LHCN-M2 (cell line): ENCODE measurements at places on chromosomes 3 and 15.

- DNase-seq = no peak
Measured at GRCh38 chr15:63483521-63484371, 20.6 kb upstream of the USP3 start.

GRCh38 chr3:149815321-149815720 lies 2.3 kb downstream of the RNF13 start:
- DNase-seq = no peak

DNA sequence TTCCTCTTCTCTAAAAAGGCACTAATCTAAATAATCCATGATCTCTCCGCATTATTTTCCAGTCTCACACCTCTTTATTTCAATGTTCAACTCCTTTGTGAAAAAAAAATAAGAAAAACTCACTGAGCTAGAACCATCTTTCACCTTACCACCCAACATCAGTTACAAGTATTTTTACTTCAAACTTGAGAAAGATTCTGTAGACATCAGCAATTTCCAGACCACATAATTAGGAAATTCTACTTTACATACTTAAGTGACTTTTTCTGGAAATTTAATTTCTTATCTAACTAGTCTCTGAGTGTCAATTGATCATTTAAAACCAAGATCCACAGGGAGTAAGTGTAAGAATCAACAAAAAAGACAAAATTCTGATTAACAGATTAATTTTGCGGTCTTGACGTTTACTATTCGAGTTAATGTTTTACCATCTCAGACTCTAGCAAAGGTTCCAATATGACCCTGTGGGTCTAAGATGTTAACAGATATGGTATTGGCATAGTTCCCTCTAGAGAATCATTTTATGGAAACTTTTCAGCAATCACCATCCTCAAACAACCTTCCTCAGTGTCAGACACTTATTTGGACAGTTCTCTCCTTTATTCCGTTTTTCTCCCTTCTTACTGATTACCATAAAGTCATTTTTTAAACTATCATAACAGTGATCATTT lies 5.1 kb downstream of the ATP13A3 start:
- DNase-seq = no peak

DNA sequence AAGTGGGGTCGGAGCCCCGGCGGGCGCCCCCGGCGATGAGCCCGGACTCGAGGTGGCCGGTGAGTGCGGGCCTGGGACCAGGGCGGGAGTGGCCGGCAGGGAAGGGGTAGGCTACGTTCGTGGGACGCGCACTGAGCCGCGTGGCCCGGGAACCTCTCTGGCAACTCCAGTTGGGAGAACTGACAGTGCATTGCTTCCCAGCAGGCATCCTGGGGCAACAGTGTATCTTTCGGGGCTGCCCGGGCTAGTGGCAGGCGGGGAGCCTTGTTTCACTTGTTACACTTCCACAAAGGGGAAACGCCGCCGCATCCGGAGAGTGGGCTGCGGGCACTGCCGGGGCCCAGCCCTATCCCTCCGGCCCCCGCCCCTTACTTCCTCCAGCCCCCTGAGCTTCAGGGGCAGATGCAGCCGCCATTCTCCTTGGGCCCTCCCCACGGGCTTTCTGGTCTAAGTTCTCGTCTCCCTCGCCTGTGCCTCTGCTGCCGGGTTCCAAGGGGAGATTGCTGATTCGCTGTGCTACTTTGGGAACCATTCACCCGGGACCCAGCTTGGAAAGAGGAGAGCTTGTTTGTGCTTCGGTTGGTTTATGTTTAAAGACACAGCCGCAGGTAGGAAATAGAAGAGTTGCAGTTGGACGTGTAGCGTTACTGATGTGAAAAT lies 675 bp downstream of the BRPF1 start:
- DNase-seq = no peak

GRCh38 chr3:125651244-125651643 lies 55.9 kb upstream of the OSBPL11 start:
- peak; percentile 17 for DNase-seq

DNA sequence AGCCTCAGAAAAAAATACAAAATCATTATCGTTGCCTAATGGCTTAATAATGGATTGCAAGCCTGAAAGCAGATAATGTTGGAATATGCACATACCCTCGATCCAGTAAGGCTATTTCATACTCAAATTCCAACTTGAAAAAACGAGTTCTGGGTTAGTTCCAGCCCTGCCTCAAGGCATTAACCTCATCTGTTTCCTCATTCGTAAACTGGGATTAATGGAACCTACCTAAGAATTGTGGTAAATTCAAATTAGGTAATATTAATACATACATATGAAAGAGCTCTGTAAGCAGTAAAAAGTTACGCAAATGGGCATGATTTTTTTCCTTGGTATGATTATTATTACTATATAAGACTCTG lies 107.5 kb downstream of the SRGAP3 start:
- no peak for DNase-seq

DNA sequence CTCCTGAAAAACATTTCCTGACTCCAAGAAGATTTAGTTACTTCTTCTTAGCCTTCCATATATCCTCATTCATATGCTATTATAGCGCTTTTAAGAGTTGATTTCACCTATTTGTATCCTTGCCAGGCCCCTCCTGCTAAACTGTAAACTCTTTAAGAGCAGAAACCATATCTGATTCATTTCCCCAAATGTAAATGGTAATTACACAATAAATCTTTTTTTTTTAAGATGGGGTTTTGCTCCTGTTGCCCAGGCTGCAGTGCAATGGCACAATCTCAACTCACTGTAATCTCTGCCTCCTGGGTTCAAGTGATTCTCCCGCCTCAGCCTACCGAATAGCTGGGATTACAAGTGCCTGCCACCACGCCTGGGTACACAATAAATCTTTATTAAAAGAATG lies 4.5 kb downstream of the DLEC1 start:
- DNase-seq = no peak

DNA sequence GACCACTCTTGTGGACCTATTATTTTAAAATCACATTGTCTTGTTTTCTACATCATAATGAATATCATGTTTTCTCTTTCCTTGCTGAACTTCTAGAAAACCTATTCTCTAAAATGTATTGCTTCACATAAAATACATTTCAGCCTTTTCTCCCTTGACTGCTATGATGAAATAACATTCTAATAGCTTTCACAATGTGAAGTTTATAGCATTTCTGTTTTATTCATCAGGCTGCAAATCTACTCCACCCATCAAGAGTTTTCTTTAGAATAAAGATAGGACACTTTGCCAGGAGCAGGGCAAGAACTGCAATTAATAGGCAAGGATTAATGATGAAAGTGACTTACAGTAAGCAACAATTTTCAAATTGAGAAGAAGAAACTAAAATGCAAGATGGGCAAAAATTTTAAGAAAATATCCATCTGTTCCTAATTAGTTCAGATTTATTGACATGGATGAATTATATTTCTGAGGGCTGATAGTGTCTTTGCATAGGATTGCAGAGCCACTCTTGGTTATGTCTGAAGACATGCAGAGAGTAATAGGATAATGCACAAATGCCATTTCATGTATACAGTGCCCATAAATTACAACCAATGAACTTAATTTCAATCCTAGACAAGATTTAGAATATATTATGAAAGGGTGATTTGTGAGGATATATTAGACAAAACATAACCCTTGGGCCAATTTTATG lies 21.7 kb downstream of the LEKR1 start:
- no peak for DNase-seq

DNA sequence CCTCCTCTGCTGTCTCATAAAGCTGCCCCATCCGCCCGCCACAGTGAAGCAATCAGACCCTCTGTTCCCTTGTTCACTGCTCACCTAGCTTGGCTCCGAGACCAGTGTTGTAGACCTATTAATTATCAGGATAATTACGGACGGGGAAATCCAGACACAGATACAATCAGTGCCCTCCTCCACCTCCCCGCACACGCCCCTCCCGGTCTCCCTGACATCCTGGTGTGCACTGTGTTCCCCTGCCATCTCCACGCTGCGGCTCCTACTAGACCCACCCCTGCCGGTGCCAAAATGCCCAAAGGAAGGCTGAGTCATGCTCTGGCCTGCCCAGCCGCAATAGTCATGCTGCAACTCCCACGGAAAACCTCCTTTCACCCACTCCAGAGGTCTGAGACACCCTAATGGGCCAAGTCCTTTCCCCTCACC lies 277.3 kb upstream of the TLE3 start:
- peak; percentile 44 for DNase-seq

GRCh38 chr3:32577581-32578556 lies 7.2 kb upstream of the DYNC1LI1 start:
- peak; percentile 43 for DNase-seq
